Uterus (tissue), 4 donors: ENCODE measurements at places on chromosomes 4 and X. TPM values are rescaled to one million over a fixed set of nuclear protein-coding genes. Genes with fewer than 3 reads are reported as not detected.

ATP8A1 gene
- total RNA-seq: 28.5 TPM

TDO2 gene
- total RNA-seq: 3.7 TPM

PSMD10 gene
- total RNA-seq: 89.9 TPM

SPANXN3 gene
- not detected for total RNA-seq

NAT8L gene
- not detected for total RNA-seq

SSX2B gene
- not detected for total RNA-seq

TMEM184C gene
- 73.3 TPM for total RNA-seq

P2RY8 gene
- not detected for total RNA-seq

GRCh38 chrX:153465691-153466380 is 4.5 kb downstream of the HAUS7 start:
- no peak for DNase-seq

DNA sequence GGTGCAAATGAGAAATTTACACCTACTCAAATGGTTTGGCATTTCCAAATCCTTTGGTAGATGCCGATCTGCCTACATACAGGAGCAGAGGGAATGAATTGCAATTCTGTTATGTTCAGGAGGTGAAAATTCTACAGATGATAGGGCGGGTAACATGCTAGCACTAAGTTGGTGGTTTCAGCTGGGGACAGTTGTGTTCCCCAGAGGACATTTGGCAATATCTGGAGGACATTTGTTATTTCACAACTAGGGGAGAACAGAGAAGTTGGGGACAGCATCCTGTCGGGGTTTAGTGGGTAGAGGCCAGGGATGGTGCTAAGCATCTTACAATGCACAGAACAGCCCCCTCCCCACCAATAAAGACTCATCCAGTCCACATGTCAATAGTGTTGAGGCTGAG is 96.5 kb upstream of the PUDP start:
- DNase-seq: no peak

DNA sequence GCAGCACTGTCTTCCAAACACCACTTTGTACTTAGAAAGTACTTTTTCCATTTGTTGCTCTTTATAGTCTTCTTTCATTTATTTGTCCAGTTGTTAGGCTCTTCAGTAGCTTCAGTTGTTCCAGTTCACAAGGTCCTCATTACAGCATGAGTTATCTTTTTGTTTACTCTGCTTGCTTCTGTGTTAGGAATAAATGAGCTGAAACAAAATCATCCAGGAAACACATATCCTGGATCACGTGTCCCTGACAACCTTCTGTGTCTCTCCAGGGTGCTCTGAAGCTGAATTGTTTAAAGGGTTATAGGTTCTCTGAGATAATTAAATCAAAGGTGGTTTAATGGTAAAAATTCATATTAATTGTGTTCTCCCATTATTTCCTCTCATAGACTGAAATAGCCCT is 19.9 kb upstream of the KLHL8 start:
- DNase-seq: no peak

DNA sequence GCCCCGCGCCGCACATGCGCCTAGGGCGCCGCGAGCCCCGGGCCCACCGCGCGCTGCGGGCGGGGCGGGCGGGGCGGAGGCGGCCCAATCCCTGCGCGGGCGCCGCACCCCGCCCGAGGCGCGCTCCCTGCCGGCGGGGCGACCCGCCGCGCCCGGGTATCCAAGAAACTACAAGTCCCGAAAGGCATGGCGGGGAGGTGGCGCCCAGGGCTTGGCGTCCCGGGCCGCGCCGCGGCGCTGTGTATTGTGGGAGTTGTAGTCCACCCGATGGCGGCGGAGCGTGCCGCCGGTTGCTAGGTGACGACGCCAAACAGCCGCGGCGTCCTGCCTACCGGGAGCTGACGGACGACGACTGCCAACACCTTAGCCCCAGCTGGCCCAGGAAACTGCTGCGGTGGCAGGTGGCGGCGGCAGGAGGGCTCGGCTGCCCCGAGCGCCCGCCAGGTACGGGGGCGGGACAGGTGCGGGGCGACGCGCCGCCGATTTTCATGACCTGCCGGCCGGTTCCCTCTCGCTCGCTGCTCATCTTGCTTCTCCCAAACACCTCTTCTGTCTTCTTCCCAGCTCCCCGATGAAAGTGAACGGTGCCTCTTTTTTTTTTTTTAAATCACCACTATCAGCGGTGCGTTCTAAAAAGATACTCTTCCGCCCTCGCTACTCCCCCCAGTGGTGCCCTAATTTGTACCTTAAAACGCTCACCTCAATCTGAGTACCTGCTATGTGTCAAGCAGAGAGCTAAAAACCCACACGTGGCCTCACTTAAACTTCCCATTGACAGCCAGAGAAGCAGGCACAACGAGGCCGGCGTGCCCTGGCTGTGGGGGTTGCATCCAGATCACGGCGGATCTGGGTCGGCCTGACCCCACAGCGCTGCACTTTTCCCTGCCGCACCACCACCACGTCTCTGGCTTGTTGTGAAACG is at the start of gene CFAP99:
Gene CFAP99, plus strand, starts transcription at position 306 of the 922 bp plus-strand sequence.
- peak; percentile 94 for DNase-seq

DNA sequence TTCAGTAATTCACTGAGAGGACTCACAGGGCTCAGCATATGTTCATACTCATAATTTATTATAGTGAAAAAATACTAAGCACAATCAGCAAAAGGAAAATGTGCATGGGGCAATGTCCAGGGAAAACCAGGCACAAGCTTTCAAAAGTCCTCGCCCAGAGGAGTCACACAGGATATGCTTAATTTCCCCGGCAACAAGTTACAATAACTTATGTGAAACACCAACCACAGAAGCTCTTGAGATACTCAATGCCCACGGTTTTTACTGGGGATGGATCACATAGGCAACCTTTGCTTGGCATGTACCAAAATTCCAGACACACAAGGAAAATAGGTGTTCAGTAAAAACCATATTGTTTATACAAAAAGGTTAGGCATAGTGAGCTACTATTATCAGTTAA is 38.5 kb upstream of the STPG2 start:
- no peak for DNase-seq

- DNase-seq: no peak
Observed at GRCh38 chrX:24321741-24322395, 8.0 kb upstream of the SUPT20HL2 start.

DNA sequence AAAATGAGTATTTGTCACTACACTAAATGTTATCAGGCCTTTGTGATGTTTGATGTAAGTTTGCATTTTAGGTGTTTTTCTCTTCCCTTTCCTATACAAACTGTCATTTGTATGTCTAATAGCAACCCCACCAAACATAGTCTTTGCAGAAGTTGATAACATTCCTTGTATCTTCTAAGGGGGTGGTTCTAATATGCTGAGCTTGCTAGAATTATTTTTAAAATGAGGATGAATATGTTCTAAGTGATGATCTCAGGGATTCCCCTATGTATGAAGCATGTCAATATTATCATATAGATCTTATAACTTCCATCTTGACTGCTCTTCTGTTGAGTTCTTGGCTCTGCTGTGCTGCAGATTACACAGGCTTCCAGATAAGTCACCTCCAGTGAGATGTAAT is 3.1 kb downstream of the CHM start:
- no peak for DNase-seq

GRCh38 chrX:119870626-119871131 is 854 bp downstream of the RNF113A start:
- no peak for DNase-seq

GRCh38 chr4:54783402-54784110 is 125.8 kb downstream of the KIT start:
- DNase-seq: no peak

- DNase-seq: no peak
Observed at GRCh38 chrX:126342859-126343258, 176.8 kb upstream of the DCAF12L2 start.

DNA sequence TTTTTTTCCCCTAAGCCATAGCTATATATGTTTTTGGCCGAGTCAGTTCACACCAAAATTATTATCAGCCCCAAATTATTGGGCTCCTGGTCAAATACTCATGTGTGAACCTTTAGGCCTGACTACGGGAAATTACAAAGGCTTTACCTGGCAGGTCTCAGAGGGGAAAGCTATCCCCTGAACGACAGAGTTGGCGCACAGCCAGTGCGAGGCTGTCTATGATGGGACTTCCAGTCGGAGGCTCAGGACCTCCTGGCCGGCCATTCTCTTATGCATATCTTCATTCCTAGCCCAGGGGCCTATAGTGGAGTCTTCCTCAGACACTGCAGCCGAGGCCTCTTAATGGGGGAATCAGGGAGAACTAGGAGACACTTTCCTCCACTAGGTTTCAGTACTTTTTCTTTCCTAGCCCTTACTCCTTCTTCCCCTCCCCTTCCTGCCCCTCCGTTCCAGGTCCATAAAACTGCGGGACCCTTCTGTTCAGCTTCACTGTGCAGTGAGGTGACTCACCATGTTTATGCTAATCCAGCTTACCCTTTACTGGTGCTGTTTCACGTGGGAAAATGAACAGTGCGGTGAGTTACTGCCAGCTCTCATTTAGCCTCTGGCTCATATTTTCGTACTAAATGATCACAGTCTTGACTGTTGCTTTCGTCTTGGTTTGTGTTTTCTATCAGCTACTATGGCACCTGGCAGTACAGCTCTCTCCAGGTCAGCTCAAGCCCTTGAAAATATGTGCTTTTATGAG is 533.9 kb downstream of the FSTL5 start:
- DNase-seq: no peak

- DNase-seq: no peak
Observed at GRCh38 chr4:48015216-48015615, 1.3 kb downstream of the CNGA1 start.

GRCh38 chr4:81923140-81923539 is 450.7 kb downstream of the HNRNPD start:
- no peak for DNase-seq

DNA sequence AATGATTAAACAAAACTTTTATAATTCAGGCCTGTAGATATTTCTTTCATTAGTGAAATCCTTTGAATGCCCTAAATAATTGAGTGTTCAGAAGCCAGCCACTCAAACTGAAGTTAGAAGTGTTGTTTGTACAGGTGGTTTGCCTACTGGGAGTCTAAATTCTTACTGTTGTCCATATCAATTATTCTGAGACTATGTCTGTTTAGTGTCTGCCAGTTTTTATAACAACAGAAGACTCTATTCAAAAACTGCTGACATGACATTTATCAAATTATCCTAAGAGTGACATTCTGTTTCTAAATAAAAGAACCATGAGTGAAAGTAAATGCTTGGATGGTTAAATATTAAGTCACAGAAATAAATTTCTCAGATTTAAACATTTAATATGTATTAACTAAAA is 375.1 kb downstream of the FAT4 start:
- DNase-seq: no peak

- DNase-seq: no peak
Observed at GRCh38 chr4:152257601-152258066, 278.3 kb downstream of the FBXW7 start.

- DNase-seq: no peak
Observed at GRCh38 chrX:10016519-10017132, 49.5 kb downstream of the CLDN34 start.

DNA sequence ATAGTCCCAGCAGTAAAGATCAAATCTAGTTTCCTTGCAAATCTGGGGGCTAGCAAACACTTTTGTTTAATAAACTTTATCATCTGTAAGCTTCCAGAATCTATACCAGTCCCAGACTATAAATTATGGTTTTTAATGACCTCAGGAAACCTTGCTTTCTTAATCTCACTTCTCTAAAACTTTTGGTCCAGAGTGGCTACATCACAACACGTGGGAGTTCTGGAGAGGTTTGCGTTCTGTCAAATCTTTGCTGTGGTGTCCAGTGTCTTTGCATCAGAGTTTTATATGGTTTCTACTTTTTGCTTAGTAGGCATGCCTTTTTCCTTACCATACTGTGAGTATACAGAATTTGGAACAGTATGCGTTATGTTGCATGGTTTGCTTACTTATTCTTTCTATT is 193.9 kb downstream of the ANK2 start:
- no peak for DNase-seq

DNA sequence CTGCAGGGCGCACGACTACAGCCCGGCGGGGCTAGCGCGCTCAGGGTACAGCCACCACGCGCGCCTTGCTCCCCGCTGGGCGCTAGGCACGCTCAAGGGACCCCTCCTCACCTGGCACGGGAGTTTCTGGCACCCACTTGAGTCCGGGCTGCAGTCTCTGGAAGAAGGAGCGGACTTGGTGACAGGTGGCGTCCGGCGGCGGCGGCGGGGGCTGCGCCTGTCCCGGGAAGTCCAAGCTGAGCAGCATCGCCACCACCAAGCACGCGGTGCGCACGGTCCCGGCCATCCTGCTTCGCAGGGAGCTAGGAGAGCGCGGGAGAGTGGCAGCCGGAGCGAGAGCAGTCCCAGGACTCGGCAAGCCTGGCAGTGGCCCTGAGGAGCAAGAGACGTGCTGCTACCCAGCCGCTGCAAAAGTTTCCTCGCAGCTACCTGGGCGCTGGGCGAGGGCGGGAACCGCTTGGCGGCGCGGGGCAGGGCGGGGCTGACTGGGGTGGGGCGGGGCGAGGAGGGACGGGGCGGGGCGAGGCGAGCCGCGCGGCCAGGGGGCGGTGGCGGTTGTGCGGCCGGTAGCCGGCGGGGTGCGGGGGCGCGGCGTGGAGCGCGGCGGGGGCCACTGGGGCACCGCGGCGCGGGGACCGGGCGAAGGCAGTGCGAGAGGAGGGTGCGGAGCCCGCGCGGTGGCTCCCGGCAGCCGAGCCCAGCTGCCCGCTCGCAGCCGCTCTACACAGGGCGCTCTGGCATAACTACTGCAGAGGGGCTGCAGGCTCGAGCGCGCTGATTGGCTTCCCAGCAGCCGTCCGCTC is at the start of gene GPC3:
Gene GPC3, minus strand, starts transcription at position 431 of the 803 bp plus-strand sequence.
- DNase-seq: peak; percentile 32

- no peak for DNase-seq
Observed at GRCh38 chr4:36891971-36892370, 352.6 kb upstream of the NWD2 start.

DNA sequence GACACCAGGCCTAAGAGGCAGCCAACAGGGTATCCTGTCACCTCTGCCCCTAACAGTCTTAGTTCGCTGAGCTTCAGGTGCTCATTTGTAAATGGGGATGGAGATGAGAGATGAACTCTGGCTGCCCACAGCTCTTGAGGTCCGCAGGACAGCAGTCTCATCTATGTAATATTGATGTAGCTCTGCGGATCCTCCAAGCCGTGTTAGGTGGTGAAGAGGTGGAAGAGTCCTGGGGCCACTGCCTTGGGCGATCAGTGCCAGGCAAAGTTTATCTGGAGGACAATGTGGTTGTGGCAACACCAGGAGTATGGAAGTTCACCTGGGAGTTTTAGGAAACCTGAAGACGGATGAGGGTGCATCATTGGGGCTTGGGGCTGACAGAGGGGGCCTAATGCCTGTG is 13.4 kb downstream of the TRO start:
- no peak for DNase-seq

DNA sequence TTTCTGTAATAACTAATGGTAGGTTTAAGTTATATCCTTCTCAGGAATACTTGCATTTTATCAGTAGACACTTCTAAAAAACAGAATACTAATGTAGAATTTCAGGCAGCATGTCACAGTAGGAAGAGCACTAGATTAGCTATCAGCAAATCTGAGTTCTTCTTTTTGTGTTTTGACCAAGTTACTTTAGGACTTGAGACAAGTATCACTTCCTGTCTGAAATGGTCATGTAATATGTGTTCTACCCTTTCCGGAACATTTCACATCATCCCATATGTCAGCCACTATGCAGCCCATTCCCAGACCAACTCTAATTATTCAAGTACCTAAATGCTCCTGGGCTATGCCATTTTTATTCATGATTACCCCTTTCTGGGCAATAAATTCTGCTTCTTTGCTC is 401.8 kb upstream of the RPS6KA3 start:
- no peak for DNase-seq
